ENCODE measurements at places on chromosomes 7 and 10. TPM values are rescaled to one million over a fixed set of nuclear protein-coding genes. Genes with fewer than 3 reads are reported as not detected.

Gene CFAP70
- 0.13 TPM for total RNA-seq

Gene CPVL
- 0.25 TPM for total RNA-seq

Gene ZNF862
- total RNA-seq = 6.0 TPM

Gene EVX1
- not detected for total RNA-seq

Gene BLNK
- total RNA-seq = not detected

Gene EZH2
- total RNA-seq = 11.8 TPM

Gene NKX2-3
- not detected for total RNA-seq

Gene PLA2G12B
- total RNA-seq = 0.13 TPM
